NCI-H526 treated with DMSO at 0.1 percent for 48 hours (cell line): ENCODE measurements at places on chromosomes 1 and 21.

GRCh38 chr1:53945183-53945432 is 391 bp downstream of the IFT25 start:
- DNase-seq, result no peak

DNA sequence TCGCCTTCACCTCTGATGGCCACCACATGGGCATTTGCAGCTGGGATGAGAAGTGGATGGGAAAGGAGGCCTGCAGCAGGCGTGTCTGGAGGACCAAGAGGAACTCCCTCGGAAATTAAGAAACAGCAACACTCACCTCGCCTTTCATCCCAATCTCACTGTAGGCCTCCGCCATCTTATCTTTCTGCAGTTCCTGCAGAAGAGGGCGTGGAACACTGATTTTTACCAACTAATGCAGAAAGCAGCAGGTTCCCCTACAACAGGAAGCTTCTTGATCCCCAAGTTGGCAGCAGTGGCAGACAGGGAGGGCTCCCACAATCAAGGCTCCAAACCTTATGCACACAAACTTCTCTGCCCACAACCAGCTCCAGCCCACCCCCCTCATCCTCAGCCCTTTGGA is 84.4 kb downstream of the CD247 start:
- no peak for DNase-seq

- no peak for DNase-seq
These were observed 40.7 kb downstream of the DISP3 start for GRCh38 chr1:11519629-11520031.

GRCh38 chr1:237444120-237444790 is 402.3 kb downstream of the RYR2 start:
- DNase-seq, result no peak

DNA sequence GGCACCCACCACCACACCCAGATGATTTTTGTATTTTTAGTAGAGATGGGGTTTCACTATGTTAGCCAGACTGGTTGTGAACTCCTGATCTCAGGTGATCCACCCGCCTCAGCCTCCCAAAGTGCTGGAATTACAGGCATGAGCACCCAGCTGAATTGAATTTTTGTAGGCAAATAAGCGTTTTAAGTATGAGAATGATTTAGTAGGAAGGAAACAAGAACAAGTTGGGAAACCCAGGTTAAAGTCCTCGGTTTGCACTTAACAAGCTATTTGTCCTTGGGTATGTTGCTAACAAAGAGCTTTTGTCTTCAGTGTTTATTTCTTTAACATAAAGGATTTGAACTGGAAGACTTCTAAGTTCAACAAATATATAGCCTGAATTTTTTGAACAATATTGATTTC is 23.9 kb downstream of the BTF3L4 start:
- no peak for DNase-seq

- no peak for DNase-seq
These were observed 38.9 kb downstream of the PATJ start for GRCh38 chr1:61781151-61781550.

DNA sequence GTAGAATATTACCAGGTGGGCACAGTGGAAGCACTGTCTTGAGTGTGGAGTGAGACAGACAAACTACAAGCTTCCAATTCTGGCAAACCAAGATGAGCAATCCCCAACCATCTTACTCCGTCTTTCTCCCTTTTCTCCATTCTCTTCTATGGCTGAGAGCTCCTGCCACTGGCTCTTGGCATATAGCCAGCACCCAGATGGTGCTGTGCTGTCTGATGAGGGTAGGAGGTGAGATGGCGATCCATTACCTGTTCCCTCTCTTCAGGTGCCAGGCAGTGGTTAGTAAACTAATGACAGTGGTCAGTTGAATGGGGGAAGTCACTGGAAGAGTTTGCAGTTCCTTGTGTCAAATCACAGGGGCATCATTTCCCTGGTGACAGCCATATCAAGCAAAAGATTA is 108.4 kb downstream of the FNBP1L start:
- DNase-seq, result no peak

- DNase-seq, result no peak
These were observed 333.6 kb upstream of the CAMK1G start for GRCh38 chr1:209249785-209250440.

DNA sequence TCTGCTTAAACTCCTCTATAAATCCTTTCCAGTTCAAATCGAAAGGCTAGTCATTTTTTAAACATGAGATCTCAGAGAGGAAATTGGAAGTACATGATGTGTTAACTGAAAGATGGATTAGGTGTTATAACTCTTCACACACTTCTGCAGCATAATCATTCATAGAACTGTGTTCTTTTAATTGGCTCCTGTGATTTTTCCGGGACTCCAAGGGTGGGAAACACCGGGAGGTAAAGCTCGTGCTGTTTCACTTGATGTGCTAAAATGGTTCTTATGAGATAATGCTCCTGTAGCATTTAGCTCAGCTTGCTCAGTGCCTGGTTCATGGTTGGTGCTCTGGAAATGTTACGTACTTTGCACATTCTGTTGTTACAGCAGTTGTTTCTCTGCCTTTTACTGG is 40.2 kb downstream of the CC2D1B start:
- DNase-seq, result no peak

DNA sequence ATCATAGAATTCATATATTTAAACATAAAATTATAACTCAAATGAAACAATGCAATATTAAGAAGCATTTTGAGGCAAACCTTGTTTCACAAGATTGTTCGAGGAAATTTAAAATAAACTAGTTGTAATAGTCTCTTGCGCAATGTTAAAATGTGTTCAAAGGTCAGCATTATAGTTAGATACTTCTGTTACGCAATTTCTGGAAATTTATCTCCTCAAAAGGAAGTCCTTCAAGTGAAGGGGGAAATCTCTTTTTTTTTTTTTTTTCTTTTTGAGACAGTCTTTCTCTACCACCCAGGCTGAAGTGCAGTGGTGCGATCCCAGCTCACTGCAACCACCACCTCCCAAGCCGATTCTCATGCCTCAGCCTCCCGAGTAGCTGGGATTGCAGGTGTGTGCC is 52.1 kb downstream of the FMO4 start:
- no peak for DNase-seq

DNA sequence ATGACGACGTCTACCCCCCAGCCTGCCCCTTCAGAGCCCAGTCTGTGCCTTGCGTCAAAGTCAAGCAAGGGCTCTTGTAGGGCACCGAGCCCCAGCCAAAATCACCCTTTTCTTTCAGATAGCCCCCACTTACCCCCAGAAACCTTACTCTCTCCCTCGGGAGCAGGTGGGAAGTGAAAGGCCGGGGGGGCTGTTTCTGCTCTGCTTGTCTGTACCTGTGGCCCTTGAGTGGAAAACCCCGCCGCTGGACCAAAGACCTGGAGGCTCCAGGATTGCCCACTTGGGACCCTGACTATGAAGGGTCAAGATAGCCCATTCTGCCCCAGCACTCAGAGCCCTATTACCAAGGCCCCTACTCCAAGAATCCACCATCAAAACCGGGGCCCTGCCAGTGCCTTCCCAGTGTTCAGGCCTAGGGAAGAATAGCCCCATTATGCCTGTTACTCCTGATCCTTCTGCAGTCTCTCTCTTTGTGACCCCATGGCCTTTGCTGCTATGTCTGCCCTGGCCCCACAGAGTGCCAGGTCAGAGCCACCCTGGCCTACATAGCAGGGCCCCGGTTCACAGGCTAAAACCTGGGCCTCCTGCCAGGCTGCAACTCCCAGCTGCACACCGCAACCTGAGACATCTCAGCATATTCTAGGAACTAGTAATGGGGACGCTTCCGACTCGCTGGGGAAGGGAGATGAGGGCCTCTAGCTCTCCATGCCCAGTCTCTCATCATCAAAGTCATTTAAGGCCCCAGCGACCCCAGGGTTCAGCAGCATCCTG is 22.2 kb upstream of the HPDL start:
- DNase-seq, result no peak

DNA sequence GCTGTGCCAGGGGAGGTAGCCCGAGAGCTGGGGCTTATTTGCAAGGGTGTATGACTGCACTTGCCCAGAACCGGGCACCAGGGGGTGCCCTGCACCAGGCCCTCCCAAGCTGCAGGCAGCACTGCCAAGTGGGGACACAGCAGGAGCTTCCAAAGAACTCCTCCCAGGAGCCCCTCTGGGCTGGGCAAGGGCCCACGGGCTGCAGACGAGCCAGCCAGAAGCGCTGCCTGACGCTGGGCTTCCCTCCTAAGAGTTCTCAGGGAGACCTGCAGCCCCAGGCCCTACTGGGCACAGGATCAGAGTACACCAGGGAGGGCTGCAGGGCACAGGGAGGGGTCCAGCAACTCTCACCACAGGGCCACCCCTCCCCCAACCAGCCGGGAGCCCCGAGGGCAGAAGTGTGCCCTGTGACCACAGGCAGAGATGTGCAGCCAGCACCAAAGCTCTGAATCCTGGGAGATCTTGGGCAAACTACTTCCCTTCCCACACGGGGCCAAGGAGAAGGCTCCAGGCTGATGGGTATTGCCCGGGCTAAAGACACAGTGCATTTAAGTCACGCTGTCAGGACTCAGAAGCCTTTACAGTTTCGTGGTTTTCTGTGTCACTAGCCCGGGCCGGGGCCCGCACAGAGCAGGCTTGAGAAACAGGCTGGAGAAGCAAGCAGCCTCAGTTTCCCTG is 63.4 kb downstream of the KCNAB2 start:
- peak; percentile 21 for DNase-seq

DNA sequence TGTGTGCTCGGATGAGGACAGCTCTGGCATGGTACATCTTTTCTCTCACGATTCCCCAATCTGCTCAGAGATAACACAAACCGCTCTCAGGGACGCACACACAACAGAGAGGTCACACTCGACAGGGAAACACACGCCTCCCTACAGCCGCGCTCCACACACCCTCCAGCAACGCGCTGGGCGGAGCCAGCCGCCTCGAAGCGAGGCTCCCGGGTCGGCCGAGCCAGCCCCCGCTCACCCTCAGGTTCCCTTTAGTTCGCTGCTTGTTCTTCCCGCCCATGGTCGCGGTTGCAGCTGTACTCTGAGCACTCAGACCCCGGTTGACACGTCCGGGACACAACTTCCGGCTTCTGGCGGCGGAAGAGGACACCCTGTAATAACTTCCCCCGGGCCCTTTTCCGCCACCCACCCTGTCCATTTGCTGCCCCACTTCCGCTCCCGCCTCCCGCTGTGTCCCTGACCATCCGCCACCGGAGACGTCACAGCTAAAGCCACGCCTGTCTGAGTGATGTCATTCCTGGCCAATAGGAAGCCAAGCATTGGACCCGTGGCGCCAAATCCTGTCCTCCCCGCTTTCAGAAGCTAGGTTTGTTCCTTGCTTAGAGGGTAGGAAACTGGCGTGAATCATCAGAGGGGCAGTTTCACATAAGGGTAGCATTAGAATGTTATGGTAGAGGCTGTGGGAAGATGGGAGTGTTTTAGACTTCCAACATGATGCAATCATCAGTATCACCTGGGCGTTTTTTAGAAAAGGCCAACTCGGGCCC is at the start of gene LTN1:
Gene LTN1 (minus strand): TSS at position 352 of the 767 bp plus-strand sequence. CDS start 72 bp downstream, at position 280.
- peak; percentile 93 for DNase-seq
